ENCODE measurements at places on chromosomes 1 and 21.

DNA sequence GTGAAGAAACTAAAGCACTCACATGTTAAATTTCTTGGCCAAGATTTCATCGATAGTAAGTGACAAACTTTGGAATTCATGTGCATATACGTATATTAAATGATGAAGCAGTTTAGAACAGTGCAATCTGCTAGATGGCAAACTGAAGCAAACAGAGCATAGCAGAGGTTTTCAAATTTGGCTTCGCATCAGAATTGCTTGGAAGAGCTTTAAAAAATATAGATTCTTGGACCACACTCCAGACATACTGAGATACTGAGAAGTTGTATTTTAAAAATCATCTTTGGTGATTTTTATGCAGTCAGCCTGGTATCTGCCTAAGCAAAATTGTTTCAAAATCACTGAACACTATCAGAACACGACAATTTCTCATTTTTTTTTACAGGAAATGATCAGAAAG is 709.2 kb downstream of the PLA2G4A start:
- DNase-seq = no peak

- no peak for DNase-seq
Observed at GRCh38 chr1:247857985-247858619, 1.1 kb downstream of the TRIM58 start.

- no peak for DNase-seq
Observed at GRCh38 chr21:14405962-14406361, 23.0 kb upstream of the HSPA13 start.

DNA sequence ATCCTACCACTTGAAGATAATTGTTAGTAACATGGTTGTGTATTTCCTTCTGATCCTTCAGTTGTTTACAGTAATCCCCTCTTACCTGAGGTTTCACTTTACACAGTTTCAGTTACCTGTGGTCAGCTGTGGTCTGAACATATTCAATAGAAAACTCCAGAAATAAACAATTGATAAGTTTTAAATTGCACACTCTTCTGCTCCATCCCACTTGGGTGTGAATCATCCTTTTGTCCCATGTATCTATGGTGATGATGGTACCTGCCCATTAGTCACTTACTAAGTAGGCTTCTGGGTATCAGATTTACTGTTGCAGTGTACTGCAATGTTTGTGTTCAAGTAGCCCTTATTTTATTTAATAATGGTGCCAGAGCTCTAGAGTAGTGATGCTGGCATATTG is 62.5 kb downstream of the OSBPL9 start:
- DNase-seq = no peak

GRCh38 chr1:203361945-203362719 is 11.2 kb upstream of the FMOD start:
- DNase-seq = no peak

DNA sequence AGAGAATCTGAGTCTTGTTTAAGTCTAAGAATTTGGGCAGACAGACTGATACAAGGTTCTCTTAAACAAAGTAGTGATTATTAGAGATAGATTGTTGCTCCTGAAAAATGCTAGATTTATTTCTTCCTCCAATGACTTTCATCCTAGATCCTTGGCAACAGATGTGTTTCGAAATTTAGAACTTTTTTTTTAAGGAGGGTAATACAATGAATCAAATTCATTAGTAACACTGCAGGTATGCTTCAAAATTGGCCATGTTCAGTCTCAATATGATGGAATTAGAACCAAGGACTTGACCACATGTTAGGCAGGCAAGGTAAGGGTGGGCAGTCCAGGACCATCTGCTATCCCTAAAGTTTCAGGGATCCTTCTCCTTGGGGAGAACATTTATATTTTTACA is 4.5 kb upstream of the LCE1F start:
- no peak for DNase-seq

DNA sequence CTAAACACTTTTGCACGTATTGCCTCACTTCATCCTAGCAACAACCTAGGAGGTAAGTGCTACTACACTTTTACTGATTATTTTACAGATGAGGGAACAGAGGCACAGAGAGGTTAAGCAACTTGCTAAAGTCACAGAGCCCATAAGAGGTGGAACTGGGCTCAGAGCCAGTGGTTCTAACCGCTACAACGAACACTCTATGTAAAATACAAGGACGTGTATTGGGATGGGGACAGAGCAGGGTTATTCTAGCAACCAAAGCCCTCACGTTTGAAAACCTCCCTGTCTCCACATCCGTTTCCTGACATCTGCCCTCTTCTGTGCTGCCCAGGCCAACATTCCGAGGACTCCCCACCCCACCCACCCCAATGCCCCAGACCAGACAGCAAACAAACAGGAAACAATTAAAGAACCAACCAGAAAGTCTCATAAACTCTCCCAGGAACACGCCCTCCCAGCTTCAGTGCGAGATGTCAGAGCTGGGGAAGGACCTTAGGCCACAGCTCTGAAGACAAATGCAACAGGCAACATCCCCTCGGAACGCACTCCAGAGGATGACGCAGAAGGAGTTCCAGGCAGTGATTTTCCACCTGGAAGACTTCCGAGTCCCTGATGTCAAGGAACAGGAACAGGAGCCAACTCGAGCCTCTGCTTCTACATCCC is 41.1 kb downstream of the GLIS1 start:
- DNase-seq = no peak

DNA sequence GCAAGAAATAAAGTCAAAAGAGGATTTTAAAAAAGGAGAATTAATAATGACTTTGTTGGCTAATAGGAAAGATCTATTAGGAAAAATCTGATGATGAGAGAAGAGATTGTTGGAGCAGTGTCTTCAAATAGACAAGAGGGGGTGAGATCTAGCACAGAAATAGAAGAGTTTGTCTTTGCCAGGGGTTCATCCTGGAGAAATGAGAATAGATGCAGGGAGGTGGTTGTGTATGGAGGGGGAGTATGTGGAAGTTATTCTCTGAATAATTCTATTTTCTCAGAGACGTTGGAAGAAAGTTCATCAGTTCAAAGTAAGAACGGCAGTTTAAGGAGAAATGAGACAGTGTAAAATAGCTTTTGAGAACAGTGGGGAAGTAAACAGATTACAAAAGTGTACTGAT is 161.3 kb downstream of the TM2D1 start:
- no peak for DNase-seq

- DNase-seq = no peak
Observed at GRCh38 chr1:76572229-76572628, 295.1 kb upstream of the ST6GALNAC5 start.

DNA sequence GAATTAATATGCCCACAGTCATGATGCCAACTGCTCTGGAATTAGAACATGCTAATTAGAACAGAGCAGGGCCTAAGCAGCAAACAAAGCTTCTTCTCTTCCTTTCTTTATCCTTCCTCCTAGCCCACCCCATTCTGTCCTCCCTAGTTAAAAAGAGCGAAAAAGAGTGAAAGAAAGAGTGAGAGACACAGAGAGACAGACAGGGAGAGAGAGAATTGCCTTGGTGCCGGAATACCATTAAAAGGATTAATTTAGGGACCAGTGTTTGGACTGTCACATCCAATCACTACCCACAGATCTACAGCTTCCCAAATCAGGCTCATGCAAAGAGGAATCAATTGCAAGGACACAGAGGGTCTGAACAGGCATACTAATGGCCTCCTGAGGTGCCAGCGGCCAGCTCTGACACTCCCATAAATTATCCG is 7.0 kb downstream of the ERI3 start:
- no peak for DNase-seq

- DNase-seq = no peak
Observed at GRCh38 chr1:94143173-94143808, 22.3 kb upstream of the ABCA4 start.

GRCh38 chr21:26194811-26195251 is 24.3 kb upstream of the APP start:
- no peak for DNase-seq

GRCh38 chr21:45644041-45644906 is 749 bp downstream of the PCBP3 start:
- DNase-seq = no peak

- no peak for DNase-seq
Observed at GRCh38 chr1:167694691-167695090, 27.1 kb upstream of the MPZL1 start.

- no peak for DNase-seq
Observed at GRCh38 chr1:154471304-154471703, 30.7 kb upstream of the TDRD10 start.

DNA sequence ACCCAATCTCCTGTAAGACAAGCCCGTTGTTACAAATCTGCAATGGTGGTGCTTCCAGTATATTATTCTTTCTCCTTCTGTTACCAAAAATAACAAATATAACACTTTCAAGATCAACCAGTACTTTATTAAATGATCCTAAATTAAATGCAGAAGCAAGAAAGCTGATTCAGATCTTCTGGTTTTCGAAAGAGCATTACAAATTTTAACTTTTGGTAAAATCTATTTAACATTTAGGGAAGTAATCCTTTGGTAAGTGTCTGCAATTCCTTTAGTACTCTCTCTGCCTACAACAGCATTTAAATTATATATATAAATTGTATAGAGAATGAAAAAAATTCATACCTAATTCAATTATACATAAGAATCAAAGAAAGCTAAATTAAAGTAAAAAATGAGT is 198.6 kb upstream of the HMCN1 start:
- DNase-seq = no peak
